ENCODE measurements at places on chromosomes 6 and 20. TPM values are rescaled to one million over a fixed set of nuclear protein-coding genes. Genes with fewer than 3 reads are reported as not detected.
A peak's percentile ranks its signal among the peaks of the same experiment; 100 is the strongest.

DNA sequence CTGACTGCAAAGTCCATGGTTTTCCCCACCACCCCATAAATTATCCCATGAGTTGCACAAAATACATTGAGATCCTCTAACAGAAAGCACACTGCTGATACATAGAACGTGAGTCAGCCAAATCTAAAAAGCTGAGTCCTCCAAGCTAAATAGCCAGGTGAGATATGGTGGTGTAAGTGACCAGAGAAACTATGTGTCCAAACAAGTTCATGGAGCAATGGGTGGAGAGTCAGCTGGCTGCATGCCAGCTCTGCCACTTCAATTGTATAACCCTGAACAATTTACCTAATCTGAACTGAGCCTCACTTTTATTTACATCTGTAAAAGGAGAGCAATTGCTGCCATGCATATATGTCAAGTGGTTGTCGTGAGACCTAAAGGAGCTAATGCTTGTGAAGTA lies 9.7 kb downstream of the SNAP25 start:
- no peak for DNase-seq

DNA sequence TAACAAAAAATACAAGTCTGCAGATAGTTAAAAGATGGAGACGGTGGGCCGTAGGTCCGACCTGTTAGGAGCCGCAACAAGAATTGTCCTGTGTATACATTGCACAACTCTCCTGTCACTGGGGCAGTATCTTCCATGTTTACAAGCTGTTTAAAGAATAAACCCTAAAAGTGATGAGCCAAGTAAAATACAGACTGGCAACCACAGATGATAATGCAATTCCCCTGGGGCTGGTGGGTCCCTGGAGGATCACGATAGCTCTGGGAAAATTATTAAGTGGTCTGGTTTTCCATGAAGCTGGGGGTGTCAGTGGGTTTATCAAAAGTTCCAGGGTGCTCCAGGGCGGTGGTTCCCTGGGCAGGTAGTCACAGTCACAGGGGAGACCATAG lies 8.1 kb upstream of the FAM50B start:
- peak; percentile 25 for DNase-seq

DNA sequence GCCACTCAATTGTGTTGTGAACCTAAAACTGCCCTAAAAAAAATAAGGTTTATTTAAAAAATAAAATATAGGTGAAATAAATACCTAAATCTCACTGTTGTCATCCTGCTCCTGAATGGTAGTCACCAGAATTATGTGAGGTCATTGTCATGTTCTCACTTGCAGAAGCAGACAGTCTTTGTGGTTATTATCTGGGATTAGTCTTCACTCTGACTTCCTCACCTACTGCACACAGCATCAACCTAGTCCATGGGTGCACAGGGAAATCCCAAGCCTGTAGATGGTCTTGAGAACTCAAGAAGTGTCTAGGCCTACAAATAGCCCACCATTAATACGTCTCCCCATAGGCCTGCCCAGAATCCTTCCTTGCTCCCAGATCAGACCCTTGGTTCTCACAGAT lies 97.0 kb downstream of the FOXF2 start:
- no peak for DNase-seq

GRCh38 chr20:32157611-32158010 lies 48.1 kb downstream of the TM9SF4 start:
- DNase-seq, result no peak

DNA sequence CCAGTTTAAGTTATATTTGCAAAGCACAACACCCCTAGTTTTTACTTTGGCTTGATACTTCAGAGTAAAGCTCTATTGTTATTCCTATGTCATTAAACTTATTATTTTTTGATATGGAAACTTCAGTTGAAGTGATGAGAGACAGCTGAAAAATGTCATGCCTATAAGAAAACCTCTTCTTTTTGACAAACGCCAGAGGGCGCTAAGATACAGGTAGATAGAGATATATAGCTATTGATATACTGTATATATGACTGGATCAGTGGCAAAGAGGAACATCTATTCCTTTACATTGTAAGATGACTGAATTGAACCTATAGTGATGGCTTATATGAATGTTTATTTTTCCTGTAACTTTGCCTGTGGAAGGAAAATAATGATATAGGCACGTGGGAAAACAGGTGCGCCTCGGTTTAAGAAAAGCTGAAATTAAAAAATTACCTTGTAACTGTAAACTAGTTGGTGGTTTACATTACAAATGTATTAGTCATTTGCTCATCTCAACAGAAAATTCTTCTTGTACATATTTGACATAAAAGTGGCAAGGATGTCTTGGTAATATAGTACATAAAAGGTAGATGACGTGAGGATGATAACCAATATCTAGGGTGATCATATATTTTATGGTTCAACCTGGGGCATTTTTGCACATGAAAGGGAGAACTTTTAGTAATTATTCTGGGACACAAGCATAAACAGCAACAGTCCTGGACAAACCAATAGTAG lies 74.1 kb downstream of the LAMA4 start:
- peak; percentile 89 for DNase-seq

The DNAAF9 gene
- 12.1 TPM for total RNA-seq

GRCh38 chr6:151375833-151376232 lies 15.5 kb downstream of the ZBTB2 start:
- DNase-seq, result no peak

- no peak for DNase-seq
These were observed 87.3 kb downstream of the SCML4 start for GRCh38 chr6:107736713-107737396.

GRCh38 chr20:33202451-33202850 lies 14.7 kb upstream of the BPIFA3 start:
- no peak for DNase-seq

DNA sequence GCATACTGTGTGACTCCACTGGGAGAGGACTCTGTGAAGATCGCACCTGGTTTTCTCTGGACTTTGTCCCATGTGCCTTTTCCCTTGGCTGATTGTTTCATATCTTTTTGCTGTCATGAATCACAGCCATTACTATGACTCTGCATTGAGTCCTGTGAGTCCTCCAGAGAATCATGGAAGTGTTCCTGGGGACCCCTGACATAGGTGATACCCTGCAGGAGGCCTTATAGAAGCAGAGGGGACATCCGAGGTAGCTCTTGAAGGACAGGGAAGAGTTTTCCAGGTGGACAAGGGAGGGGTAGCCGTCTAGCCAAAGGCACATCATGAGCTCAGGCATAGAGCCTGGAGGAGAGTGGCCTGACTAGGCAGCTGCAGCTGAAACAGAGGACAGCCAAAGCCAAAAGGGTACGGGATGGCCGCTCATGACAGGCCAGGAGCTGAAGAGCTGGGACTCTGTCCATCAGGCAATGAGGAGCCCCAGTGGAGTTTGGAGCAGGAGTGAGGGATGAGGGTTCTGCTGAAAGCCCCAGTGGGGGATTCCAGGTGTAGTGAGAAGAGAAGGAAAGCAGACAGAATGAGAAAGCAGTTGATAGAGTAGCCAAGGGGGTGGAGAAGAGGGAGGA lies 86.6 kb upstream of the TOX2 start:
- no peak for DNase-seq

- DNase-seq, result no peak
These were observed 925 bp downstream of the FHL5 start for GRCh38 chr6:96563853-96564252.

DNA sequence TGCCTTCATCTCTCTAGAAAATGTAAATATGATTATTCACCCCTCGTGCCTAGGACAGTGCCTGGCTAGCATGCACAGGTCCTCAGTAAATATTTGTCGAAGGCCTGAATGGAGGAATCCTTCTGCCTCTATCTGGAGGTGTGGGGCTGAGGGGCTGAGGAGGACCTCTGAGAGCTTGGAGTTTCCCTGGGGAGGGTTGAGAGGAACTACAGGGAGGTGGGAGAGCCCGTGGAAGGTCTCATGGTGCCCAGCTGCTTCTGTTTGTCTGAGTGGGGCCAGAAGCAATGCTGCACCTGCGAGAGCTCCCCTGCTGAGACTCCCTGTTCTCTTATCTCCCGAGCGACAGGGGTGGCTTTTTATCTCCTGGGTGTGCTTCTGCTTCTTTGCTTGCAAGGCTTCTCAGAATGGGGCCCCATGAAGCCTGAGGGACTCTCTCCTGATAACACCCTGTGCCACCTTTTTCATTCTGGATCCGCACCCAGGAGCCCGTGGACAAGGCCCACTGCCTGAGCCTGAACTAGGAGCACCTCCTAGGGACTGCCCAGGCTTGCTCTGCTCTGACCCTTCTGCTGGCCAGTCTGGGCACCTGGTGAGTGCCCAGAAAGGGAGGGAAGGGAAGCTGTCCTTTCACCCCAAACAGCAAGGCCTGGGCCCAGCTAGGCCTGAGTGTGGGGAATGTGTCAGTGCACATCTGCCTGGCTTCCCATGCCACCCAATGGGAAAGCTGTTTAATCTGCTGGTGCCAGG lies 2.4 kb downstream of the SLC29A1 start:
- DNase-seq, result no peak

GRCh38 chr6:143531720-143532499 lies 20.4 kb upstream of the FUCA2 start:
- no peak for DNase-seq

DNA sequence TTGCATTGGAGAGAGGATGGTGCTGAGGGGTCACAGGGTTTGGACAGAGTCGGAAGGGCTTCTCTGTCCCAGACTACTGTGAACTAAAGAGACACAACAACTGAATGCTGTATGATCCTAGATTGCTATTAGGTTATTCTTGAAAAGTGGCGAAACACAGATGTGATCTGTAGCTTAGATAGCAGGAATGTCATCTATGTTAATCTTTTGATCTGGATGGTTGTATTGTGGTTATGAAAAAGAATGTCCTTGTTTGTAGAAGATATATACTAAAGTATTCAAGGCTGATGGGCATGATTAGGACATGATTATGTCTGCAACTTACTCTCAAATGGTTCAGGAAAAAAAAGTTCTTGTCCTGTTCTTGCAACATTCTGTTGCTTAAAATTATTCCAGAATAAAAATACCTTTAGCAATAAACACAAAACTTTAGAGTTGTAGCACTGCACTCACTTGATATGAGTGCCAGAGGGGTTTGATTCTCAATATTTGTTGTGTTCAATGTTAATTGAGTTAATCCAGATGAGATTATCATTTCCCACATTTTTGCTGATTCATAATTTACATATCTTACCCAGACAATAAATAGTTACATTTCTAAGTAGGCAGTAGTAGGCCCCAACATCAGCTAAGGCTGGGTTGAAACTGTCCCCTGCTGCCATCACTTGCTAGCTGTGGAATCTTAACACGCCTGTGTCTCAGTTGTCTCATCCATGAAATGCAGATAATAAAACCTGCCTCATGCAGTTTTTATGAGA lies 645.2 kb downstream of the KIF16B start:
- no peak for DNase-seq

The IMPG1 gene
- not detected for total RNA-seq

GRCh38 chr6:144335914-144336313 lies 50.8 kb downstream of the UTRN start:
- DNase-seq, result no peak

DNA sequence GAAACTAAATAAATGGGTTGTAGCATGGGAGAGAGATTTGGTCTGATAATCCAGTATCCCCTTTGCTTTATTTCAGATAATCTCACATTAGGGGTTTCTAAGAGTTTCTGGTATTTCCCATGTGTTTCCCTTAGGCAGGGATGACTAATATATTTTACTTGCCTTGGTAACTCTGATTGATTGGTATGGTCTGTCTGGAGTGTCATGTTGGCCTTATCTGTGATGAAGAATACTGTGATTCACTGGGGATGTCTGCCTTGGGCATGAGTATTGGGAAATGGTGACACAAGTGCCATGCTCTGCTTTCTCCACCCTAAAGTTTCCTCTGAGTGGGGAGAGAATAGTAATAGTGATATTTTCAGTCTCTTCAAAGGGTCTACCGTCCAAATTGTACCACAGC lies 10.1 kb downstream of the SLC22A2 start:
- no peak for DNase-seq

The LST1 gene
- total RNA-seq, result not detected

GRCh38 chr6:11291582-11291981 lies 59.1 kb upstream of the NEDD9 start:
- DNase-seq, result no peak

The GSTA1 gene
- not detected for total RNA-seq

DNA sequence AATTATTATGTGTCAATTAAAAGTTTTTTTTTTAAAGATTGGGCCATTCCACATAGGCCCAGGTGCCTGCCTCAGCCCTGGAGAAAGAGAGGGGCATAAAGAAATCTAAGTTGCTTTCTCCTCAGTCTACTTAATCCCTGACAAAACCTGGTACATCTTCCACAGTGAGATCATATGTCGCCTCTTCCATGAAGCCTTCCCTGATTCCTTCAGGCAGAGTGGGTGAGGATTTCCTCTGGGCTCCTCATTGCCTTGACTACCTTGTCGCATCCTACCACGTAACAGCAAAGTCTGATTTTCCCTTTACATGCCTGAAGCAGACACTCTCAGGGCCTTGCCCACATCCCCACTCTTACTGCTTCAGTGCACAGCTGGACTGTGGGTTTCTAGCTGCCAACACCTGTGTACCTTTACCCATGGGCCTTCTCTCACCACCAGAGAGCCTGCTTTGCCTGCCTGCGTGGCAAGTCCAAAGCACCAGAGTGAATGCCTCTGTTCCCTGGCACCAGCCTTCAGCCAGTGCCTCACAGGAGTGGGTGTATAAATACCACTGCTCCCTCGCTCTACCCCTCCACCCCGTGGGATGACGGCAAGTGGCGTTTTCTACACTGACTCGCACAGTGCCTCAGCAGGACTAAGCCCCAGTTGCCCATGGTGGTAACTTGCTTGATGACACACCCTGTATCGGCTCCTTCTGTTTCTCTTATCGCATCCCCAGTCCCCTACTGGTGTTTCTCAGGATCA lies 68.0 kb downstream of the EYA2 start:
- DNase-seq, result no peak

The LPA gene
- not detected for total RNA-seq

DNA sequence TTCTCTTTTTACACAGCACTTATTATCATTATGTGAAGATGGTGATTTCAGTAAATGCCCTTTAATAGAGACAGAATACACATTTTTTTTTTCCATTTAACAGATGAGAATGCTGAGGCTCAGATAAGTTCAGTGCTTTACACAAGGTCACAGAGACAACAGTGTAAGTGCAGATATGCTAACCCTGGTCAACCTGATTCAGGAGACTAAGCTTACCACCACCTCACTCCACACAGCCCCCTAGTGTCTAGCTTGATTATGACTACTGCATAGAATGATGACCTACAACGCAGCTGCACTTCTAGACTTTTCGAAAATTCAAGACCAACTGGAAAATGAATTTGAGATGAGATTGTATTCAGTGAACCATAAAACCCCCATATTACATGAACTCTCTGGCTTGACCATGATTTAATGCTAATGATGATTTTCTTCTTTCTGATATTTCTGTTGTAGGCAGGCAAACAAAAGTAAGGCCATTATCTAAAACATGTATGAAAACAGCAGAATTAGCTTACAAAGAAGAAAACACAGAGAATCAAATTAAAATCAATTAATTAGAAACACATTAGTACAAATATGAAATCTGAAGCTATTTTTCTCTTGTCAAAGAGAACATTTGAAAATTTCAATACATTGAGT lies 212.1 kb upstream of the PHACTR1 start:
- DNase-seq, result peak; percentile 40

The TRIM31 gene
- total RNA-seq, result not detected

- no peak for DNase-seq
These were observed 1.5 kb downstream of the NRM start for GRCh38 chr6:30689022-30689865.

The MAVS gene
- total RNA-seq, result 32.4 TPM

All from A673 (cell line).